ENCODE measurements at places on chromosomes 4 and X.

DNA sequence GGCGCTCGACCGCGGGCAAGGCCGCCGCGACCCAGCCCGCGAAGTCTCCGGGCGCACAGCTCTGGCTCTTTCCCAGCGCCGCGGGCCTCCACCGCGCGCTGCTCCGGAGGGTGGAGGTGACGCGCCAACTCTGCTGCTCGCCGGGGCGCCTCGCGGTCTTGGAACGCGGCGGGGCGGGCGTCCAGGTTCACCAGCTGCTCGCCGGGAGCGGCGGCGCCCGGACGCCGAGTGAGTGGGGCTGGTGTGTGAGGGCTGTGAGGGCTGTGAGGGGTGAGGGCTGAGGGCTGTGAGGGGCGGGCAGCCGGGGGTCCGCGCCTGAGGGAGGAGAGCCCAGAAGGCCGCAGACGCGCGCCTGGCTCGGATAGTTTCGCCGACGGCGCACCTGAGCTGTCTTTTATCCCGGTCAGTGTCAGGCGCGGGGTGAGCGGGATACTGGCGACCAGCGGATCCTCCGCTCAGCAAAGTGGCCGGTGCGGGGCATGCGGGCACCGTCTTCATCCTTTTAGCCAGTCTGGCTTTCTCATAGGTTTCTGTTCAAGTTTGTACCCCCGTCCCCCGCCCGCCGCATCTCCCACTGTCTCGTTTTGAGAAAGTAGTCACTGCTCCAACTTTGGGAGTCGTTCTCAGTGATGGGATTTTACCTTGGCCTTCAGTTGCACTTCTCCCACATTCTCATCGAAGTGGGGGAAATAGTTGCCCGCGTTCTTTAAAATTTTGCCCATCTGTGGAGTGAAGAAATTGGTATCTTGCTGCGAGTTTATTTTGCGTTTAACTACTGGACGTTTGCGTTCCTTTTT is 586 bp downstream of the HERC5 start:
- DNase-seq, result no peak

GRCh38 chr4:16082041-16082425 is 1.8 kb downstream of the PROM1 start:
- DNase-seq, result no peak

- DNase-seq, result no peak
These were observed 31.1 kb downstream of the FGFBP1 start for GRCh38 chr4:15907430-15907829.

DNA sequence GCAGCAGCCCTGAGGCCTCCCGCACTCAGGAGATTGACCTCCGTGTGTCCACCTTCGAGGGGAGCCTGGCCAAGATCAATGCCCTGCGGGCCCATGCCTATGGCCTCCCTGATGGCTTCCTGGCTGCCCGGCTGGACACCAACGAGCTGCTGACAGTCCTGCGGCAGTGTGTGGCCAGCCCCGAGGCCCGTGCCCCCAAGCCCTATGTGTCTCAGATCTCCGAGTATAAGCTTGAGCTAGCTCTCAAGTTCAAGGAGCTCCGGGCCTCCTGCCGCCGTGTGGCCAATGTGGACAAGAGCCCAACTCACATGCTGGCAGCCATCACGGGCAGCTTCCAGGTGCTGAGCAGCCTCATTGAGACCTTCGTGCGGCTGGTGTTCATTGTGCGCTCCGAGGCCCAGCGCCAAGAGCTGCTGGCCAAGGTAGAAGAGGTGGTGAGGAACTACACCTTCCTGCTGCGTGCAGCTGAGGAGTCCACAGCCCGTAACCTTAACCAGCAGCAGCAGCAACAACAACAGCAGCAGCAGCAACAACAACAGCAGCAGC is 25.5 kb upstream of the PRPS1 start:
- DNase-seq, result no peak

DNA sequence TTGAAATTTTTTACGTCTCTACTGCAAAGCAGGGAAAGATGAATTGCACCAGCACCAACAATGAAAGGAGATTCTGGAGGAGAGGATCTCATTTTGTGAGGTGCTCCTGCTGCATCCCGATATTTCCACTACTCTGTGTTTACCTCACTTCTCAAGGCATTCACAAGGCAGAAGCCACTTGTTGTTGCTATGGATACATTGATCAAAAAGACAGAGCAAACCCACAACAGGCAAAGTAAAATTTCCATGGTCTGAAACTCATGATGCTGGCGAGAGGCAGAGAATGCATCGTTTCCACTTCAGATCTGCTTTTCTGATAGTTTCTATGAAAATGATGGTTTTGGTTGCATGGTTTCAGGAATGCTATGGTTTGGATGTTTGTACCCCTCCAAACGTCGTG is 323.3 kb downstream of the ASMT start:
- DNase-seq, result no peak

Data from SW 1271 (cell line).